ENCODE measurements at places on chromosomes 3 and 15.

- H3K36me3 ChIP-seq: peaks cover 14% of the 10 kb centered on the region
- no peaks in the 10 kb centered on the region for H3K27me3 ChIP-seq
- no peak overlapping the region for H3K27ac ChIP-seq
These were observed 20.3 kb downstream of the STARD9 start for GRCh38 chr15:42595626-42596240.

GRCh38 chr15:98647026-98647773 is 1.1 kb upstream of the IGF1R start:
- DNase-seq: peak; percentile 75
- peaks cover 24% of the 10 kb centered on the region for H3K4me1 ChIP-seq
- H3K36me3 ChIP-seq: no peaks in the 10 kb centered on the region
- H3K27ac ChIP-seq: peak overlapping the region; percentile 89

DNA sequence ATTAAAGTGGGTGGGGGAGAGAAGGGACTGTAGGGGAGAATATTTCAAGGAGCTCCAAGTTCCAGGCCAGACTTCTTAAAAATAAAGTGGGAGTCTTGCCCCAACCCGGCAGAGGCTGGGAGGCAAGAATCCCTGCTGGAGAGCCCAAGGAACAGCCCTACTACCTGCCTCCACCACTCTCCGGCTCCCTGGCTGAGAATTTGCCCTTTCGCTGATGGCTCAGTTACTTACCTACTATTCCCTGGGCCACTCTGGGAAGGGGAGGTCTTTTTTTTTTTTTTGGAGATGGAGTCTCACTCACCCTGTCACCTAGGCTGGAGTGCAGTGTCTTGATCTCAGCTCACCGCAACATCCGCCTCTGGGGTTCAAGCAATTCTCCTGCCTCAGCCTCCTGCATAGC is 15.5 kb downstream of the MYL3 start:
- no peak overlapping the region for H3K27ac ChIP-seq
- H3K4me1 ChIP-seq: peaks cover 17% of the 10 kb centered on the region
- H3K4me3 ChIP-seq: no peak overlapping the region
- no peaks in the 10 kb centered on the region for H3K27me3 ChIP-seq

DNA sequence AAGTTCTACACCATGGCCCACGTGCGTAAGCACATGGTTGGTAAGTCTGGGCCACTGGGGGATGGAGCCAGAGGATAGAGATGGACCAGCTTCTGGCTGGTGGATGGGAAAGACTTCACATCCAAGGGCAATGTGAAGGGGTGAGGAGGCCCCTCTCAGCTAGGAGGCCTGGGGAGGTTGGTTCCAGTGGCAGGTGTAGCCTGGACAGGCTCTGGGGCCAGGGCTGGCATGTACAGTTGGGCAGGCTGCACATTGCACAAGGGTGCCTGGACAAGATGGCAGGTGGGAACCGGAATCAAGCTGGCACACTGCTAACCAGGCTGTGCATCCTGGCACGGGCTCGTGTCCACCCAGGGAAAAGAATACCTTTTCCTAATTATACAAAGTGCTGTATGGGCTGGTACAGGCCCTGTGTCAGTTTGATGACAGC is 8.1 kb downstream of the ZBTB47 start:
- DNase-seq: no peak
- no peak overlapping the region for H3K4me3 ChIP-seq
- H3K27ac ChIP-seq: no peak overlapping the region
- no peaks in the 10 kb centered on the region for H3K4me1 ChIP-seq

DNA sequence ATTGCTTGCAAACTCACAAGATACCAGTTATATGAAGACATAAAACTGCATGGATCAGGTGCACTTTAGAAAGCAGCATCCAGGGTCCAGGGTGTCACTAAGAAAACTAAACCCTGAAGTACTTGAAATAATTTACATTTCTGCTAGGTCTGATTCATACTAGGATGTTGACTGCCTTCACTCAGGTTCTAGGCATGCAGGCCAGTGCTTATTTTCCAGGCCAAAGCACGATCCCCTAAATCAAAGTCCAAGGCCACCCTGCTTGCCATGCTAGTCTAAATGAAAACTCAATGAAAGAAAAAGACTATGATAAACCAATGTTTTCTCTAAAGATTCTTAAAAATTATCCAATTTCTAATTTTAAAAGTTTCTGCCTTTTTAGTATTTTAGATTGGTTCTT is 49.4 kb downstream of the GREM1 start:
- no peak for DNase-seq
- H3K4me3 ChIP-seq: no peak overlapping the region
- H3K27ac ChIP-seq: no peak overlapping the region
- no peaks in the 10 kb centered on the region for H3K4me1 ChIP-seq
- no peaks in the 10 kb centered on the region for H3K27me3 ChIP-seq

DNA sequence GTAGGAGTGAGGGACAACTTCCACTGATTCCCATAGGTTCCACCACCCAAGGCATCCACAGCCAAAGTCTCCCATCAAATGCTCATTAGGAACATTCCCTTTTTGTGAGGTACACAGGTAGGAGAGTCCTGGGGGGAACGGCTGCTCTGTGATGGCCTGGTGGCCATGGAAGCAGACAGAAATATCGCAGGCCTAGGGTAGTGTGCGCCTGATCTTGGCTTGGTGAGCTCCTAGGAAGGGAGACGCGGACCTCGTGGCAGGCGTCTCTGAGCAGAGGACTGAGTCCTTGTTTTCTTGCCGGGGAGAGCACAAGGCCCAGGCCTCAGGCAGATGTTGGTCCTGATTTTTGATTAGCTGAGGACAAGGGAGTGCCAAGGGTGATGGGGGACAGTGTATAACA is 99.5 kb downstream of the SNRPN start:
- DNase-seq: no peak
- no peaks in the 10 kb centered on the region for H3K27me3 ChIP-seq
- peaks cover 96% of the 10 kb centered on the region for H3K36me3 ChIP-seq
- no peak overlapping the region for H3K27ac ChIP-seq

- H3K4me3 ChIP-seq: no peak overlapping the region
- no peak for DNase-seq
- H3K27me3 ChIP-seq: no peaks in the 10 kb centered on the region
- no peak overlapping the region for H3K27ac ChIP-seq
- H3K36me3 ChIP-seq: no peaks in the 10 kb centered on the region
- H3K4me1 ChIP-seq: peaks cover 15% of the 10 kb centered on the region
These were observed 45.7 kb downstream of the TMEM44 start for GRCh38 chr3:194587438-194587931.

DNA sequence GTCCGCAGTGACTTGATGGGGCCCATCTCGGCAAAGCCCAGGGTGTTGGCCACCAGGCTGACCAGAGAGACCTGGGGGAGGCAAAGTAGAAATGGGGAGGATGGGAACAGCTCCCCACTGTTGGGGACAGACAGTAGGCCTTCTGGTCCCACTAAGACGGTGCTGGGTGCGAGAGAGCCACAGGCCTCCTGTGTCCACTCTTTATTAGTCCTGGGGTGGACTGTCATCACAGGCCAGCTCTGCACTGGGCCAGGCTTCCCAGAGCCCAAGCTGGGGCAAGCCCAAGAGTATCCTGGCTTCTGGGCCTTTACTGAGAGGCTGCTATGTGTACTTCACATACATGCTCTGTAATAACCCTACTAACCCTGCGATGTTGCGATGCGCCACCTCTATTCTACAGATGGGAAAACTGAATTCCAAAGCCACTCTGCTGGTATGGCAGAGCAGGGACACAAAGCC is 66.4 kb downstream of the EXOG start:
- no peak overlapping the region for H3K4me3 ChIP-seq
- H3K36me3 ChIP-seq: no peaks in the 10 kb centered on the region
- no peaks in the 10 kb centered on the region for H3K27me3 ChIP-seq
- H3K27ac ChIP-seq: no peak overlapping the region
- no peak for DNase-seq

GRCh38 chr3:121998611-121999473 is 23.2 kb downstream of the ILDR1 start:
- no peaks in the 10 kb centered on the region for H3K36me3 ChIP-seq
- H3K4me3 ChIP-seq: no peak overlapping the region
- no peak overlapping the region for H3K27ac ChIP-seq
- H3K27me3 ChIP-seq: peaks cover 16% of the 10 kb centered on the region
- peaks cover 8% of the 10 kb centered on the region for H3K4me1 ChIP-seq

DNA sequence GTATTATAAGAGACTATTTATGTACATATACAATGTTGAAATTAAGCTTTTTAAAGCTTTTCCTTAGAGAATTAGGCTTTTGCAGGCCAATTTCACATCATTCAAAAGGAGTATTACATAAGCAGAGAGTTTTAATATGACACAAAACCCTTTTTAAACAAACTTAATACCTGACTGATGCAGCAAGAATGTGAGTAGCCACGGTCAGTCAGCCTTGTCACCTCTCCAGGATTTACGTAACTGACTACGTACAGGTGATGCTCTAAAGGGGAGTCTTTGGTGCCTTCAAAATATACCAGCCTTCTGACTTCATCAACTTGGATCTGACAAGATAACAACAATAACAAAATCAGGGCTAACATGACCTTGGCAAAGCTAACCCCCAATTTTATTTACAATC is 44.2 kb upstream of the IGDCC4 start:
- no peak overlapping the region for H3K27ac ChIP-seq
- H3K36me3 ChIP-seq: peaks cover 16% of the 10 kb centered on the region
- no peak overlapping the region for H3K4me3 ChIP-seq
- no peaks in the 10 kb centered on the region for H3K27me3 ChIP-seq
- no peak for DNase-seq

GRCh38 chr3:51967384-51968169 is at the start of gene PCBP4:
Gene PCBP4 (minus strand): TSS chr3:51967454. CDS start chr3:51961240, 6,214 bp downstream.
- H3K36me3 ChIP-seq: no peaks in the 10 kb centered on the region
- peak within 1 kb of the TSS; percentile 92 for H3K27ac ChIP-seq
- peaks cover 13% of the 10 kb centered on the region for H3K4me1 ChIP-seq

GRCh38 chr15:68205954-68206539 is 915 bp upstream of the CALML4 start:
- no peak overlapping the region for H3K27ac ChIP-seq
- no peaks in the 10 kb centered on the region for H3K27me3 ChIP-seq
- DNase-seq: no peak

- no peak overlapping the region for H3K27ac ChIP-seq
- H3K4me1 ChIP-seq: no peaks in the 10 kb centered on the region
- H3K27me3 ChIP-seq: peaks cover 2% of the 10 kb centered on the region
These were observed 30.5 kb downstream of the OXSM start for GRCh38 chr3:25820366-25820765.

DNA sequence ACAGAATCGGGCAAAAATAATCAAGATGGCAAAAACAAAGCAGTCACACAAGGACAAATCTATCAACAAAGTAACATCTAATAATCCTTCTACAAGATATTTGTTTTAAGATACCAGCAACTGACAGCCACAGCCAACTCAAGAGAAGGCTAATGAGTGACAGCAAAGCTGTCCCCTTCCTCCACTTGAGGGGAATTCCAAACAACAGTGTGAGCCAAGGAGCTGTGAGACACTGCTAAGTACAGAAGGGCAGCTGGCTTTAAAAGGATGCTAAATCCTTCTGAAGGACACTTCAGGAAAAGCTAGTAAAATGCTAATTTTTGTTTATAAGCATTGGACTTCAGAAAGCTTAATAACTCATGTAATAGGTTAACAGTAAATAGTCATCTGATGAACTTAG is 120.3 kb upstream of the GOLGA8J start:
- DNase-seq: no peak
- no peak overlapping the region for H3K27ac ChIP-seq
- H3K36me3 ChIP-seq: peaks cover 4% of the 10 kb centered on the region
- H3K27me3 ChIP-seq: peaks cover 77% of the 10 kb centered on the region
- no peaks in the 10 kb centered on the region for H3K4me1 ChIP-seq
- H3K4me3 ChIP-seq: no peak overlapping the region

- no peak overlapping the region for H3K27ac ChIP-seq
- no peak for DNase-seq
- H3K36me3 ChIP-seq: no peaks in the 10 kb centered on the region
- H3K4me3 ChIP-seq: no peak overlapping the region
- no peaks in the 10 kb centered on the region for H3K4me1 ChIP-seq
These were observed 124.7 kb upstream of the RAD18 start for GRCh38 chr3:9087831-9088413.

DNA sequence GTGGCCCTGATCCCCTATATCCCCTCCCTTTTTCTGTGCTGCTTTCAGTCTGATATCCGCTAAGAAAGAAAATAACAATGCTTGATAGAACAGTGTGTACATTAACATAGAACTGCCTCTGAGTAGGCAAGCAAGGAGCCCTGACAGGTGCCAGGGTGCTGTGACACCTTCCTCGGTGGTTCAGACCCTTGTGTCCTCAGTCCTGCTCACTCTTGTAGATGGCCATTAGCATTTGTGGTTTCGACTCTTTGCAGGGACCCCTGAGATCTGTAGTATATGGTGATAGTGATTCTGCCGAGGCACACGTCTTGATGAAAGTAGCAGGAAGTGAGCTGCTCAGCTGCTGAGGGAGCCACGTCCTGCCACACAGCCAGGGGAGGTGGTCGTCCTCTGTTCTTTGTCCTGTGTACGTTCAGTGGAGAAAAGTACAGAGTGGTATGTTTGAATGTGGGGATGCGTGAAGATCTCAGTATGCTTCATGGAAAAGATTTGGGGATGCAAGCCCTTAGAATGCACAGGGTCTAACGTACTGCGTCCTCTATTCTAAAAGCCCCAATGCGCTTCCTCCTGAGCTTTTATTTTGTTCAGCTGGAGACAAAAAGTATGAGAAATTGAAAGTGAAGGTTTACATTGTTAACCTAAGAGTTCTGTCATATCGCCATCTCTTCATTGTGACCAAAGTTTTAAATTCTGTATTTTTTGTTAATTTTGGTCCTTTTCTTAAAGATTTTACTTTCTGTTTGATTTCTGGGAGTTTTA is 35.4 kb downstream of the PXYLP1 start:
- no peaks in the 10 kb centered on the region for H3K27me3 ChIP-seq
- peak; percentile 73 for DNase-seq
- H3K36me3 ChIP-seq: peaks cover 13% of the 10 kb centered on the region
- H3K27ac ChIP-seq: peak overlapping the region; percentile 99
- H3K4me3 ChIP-seq: peak overlapping the region; percentile 89
- H3K4me1 ChIP-seq: peaks cover 71% of the 10 kb centered on the region

GRCh38 chr3:111103807-111104206 is 32.2 kb downstream of the NECTIN3 start:
- no peak overlapping the region for H3K4me3 ChIP-seq
- H3K36me3 ChIP-seq: peaks cover 5% of the 10 kb centered on the region
- H3K27me3 ChIP-seq: peaks cover 2% of the 10 kb centered on the region
- DNase-seq: no peak
- H3K27ac ChIP-seq: no peak overlapping the region

GRCh38 chr3:70658513-70659310 is 346.3 kb upstream of the MDFIC2 start:
- H3K4me1 ChIP-seq: no peaks in the 10 kb centered on the region
- H3K27ac ChIP-seq: no peak overlapping the region
- DNase-seq: no peak
- no peaks in the 10 kb centered on the region for H3K36me3 ChIP-seq
- H3K4me3 ChIP-seq: no peak overlapping the region
- peaks cover 19% of the 10 kb centered on the region for H3K27me3 ChIP-seq

DNA sequence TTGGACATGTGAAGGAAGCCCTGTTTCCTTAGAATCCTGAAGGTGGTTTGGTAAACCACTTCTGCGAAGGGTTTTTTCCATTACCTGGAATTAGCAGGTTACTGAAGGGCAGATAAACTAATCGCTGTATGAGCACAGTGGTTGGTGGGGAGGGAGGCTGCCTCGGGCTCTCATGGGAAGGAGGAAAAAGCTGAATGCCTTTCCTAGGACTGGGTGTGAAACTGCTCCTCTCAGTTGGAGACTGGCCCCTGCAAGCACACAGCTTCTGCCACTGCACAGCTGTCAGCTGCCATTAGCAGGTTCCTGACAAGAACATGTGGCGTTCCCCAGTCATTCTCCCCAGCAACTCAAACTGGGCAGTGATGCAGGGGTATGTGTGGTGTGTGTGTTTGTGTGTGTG is 376.3 kb downstream of the GAP43 start:
- DNase-seq: no peak
- H3K4me1 ChIP-seq: no peaks in the 10 kb centered on the region
- H3K27me3 ChIP-seq: peaks cover 3% of the 10 kb centered on the region
- H3K27ac ChIP-seq: no peak overlapping the region

GRCh38 chr3:18071833-18072232 is 329.4 kb upstream of the TBC1D5 start:
- H3K4me3 ChIP-seq: no peak overlapping the region
- no peak for DNase-seq
- no peaks in the 10 kb centered on the region for H3K36me3 ChIP-seq
- H3K27me3 ChIP-seq: no peaks in the 10 kb centered on the region
- H3K27ac ChIP-seq: no peak overlapping the region

Data from naive thymus-derived CD8-positive, alpha-beta T cell (primary cell).